Epithelial cell of proximal tubule (primary cell): ENCODE measurements at places on chromosomes 1 and 21. TPM values are rescaled to one million over a fixed set of nuclear protein-coding genes. Genes with fewer than 3 reads are reported as not detected.

DNA sequence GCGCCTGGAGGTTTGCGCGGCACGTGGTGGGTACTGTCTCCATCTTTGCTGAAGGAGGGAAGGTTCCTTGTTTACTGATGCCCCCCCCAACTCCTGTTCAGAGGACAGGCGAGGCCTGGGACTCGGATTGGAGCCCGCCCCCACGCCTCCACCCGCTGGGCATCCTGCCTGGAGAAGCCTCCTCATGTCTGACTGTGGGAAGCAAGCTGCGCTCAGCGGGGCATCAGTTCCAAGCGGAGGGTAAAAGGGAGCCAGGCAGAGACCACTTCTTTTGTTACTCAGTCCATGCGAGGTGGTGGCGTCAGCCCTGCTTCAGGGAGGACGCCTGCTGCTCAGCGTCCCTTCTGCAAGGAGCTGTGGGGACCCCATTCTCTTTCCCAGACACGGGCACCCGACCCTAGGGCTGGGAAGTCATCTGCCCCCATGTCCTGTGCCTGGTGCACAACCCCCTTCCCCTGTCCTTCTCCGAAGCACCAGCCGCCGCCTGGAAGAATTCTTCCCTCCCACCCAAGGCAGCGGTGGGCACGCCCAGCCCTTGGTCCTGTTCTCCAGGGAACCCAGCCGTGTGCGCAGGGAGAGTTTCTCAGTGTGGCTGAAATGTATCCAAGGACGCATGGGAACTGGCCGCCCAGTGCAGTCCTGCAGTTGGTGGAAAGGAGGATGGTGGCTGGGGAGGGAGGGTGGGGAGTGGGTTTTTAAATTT is 414.0 kb downstream of the CAMTA1 start:
- no peak for DNase-seq

DNA sequence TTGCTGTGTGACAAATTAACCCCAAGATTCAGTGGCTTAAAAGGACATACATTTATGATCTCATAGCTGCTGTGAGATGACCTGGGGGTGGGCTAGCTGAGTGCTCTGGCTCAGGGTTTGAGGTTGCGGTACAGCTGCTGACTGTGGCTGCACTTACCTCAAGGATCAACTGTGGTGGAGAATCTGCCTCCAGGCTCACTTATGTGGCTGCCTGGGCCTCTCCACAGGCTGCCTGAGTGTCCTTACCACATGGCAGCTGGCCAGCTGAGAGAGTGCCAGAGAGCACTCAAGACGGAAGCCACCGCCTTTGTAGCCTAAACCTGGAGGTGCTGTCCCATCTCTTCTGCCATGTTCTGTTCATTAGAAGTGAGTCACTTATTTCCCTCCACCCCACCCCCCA is 5.7 kb downstream of the LRRC71 start:
- no peak for DNase-seq

DNA sequence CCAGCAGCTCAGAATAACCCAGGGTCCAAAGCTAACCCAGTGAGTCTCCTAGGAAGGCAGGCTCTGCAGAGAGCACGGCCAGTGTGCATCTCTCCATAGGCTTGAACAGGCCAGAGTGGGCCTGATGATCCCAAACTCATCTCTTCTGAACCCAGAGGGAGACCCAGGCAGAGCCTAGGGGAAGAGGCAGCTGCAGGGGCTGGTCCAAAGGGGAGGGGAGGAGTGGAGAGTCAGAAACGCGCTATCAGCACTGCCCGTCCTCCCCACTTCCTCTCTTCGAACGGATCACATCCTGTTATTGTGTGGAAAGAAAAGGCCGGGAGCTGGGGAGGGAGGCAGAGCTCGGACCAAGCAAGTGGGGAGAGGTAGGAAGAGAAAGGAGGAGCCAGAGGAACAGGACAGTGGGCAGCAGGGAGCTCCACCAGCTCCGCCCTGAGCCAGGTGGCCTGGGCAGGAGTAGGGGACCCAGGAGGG is 20.2 kb downstream of the TAL1 start:
- DNase-seq = no peak

CFHR1 gene
- not detected in 2 replicates for total RNA-seq

CACNA1S gene
- total RNA-seq = not detected in 2 replicates
